ENCODE measurements at places on chromosomes 5 and 9. TPM values are rescaled to one million over a fixed set of nuclear protein-coding genes. Genes with fewer than 3 reads are reported as not detected.

- peaks cover 27% of the 10 kb centered on the region for H3K4me1 ChIP-seq
- H3K4me3 ChIP-seq: no peak overlapping the region
- no peak for DNase-seq
- peaks cover 35% of the 10 kb centered on the region for H3K36me3 ChIP-seq
- H3K27ac ChIP-seq: no peak overlapping the region
Observed at GRCh38 chr9:113594484-113595299, 131.2 kb downstream of the RGS3 start.

DNA sequence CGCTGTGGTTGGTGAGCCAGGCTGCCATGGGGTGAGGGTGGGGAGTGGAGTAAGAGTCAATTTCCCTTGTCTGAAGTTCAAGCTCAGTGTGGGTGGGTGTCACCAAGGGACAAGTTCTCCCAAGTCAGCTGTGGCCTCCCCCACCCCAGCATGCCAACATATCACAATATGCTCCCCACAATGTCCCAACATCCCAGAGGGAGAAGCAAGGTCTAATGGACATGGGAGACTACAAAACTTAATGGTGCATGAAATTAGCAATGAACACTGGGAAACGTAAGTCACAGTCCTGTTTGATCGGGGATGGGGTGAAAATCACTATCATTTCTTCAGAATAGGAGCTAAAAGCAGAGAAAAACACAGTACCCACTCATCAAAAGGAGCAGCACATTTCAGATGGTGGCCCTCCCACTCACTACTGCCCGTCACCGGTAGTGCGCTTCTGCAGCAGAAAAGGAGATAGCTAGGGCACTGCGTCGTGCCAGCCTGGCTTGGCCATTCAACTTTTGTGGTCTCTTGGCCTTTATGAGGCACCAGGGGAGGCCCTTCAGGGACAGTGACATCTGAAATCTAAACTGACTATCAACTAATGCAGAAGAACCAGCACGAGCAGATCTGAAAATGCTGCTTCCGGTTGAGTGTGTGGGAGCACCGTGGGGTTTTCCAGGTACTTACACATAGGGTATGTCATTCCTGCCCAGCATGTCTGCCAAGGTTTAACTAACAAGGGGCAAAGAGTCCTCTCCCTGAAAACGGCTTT, 20.5 kb upstream of the NDFIP1 start:
- H3K4me3 ChIP-seq: peak overlapping the region; percentile 38
- H3K27ac ChIP-seq: peak overlapping the region; percentile 94
- peaks cover 58% of the 10 kb centered on the region for H3K4me1 ChIP-seq
- DNase-seq: peak; percentile 76
- no peaks in the 10 kb centered on the region for H3K36me3 ChIP-seq

DNA sequence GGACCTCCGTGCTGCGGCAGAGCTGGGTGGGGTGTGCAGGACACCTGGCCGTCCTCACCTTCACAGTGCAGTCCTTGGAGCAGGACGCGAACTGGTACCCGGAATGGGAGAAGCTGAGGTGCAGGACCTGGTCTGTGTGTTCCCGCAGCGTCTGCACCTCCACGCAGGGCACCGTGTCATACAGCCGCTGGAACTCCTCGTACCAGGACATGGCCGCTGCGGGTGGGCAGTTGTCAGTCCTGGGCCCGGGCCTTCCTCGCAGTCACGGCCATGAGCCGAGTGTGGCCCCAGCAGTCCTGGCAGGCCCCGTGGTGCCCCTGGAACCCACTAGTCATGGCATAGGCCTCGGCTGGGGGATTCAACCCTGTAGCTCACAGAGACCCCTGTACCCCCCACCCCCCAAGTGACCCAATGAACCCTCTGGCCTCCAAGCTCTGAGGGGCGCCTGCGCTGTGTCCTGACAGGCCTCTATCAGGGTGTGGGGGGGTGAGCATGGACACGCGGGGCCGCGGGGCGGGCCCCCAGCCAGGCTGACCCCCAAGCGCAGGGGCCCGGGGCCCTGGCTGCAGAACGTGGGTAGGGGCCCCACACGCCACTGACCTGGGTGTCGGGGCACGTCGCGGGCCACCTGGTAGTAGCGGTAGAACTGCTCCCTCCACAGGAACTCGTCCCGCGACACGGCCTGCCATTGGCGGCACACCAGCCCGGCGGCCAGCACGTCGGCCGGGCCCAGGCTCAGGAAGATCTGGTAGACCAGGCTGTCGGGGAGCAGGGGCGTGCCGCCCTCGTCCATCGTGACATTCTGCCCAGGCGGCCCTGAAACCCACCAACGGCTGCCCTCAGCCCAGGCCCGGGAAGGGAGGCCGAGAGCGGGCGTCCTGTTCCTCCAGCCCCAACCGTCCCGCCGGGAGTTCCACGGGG, 987 bp downstream of the FBXW5 start:
- H3K4me1 ChIP-seq: peaks cover 9% of the 10 kb centered on the region
- peak; percentile 68 for DNase-seq
- H3K36me3 ChIP-seq: peaks cover 27% of the 10 kb centered on the region

ENG gene
- total RNA-seq: 15.2 TPM

PDLIM4 gene
- 0.23 TPM for total RNA-seq

CTNND2 gene
- not detected for total RNA-seq
